ENCODE measurements at places on chromosomes 5 and 9.

DNA sequence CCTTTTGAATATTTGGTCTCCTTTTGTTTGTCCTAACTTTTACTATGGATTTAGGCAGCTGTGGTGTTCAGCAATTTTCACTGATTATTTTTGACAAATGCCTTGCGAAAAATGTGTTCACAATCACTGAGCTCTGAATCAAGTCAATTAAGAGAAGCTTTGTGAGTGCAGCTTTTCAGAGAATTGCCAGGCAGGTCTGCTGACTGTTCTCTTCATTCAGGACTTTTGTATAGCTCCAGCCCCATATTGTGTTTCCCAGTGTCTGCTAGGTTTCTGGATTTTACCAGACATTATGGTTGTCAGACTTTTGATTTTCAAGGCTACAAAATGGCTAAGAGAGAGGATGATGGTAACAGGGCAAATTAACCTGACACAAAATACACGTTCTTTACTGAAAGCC, 1055.9 kb downstream of the CDH18 start:
- DNase-seq, result no peak

GRCh38 chr9:29475471-29475870, 1902.2 kb upstream of the C9orf72 start:
- no peak for DNase-seq

DNA sequence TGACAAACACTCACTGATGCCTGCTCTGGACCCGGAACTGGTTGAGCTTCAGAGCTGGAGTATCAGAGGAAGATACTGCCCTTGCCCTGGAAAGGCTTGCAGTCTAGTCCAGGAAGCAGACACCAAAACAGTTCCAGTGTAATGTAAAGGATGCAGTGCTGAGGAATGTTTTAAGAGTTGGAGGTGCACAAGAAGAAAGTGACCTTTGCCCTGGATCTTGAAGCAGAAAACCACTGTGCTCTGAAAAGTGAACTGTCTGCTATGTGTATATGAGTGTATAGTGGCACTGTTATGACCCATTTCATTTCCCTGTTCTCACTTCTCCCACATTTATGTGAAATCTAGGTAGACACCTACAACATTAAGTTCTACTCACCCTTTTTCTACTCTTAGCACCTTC, 2.1 kb downstream of the ZNF346 start:
- no peak for DNase-seq

DNA sequence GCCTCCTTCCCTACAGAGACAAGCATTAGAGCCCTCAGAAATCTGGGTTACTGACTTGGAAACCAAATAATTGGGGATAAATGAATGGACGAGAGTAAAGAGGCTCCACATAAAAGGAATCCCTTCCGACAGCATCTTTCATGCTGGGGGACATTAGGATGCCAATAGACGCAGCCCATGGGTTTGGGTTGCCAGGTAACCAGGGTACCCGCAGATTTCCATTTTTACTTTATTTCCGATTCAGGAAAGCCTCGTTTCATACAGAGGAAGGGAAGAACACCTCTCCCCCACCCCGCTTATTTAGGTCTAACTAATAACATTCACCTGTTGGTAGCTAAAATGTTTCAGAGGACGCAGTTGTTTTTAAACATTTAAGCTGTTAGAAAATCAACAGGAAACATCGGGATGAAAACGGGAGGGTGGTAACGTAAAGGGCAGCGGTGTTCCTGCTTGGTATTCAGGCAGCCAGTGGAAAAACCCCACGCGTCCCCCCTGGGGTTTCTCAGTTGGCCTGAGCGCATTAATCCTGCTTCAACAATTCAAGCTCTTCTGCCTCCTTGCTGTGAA, 179.5 kb downstream of the YTHDC2 start:
- DNase-seq, result no peak

DNA sequence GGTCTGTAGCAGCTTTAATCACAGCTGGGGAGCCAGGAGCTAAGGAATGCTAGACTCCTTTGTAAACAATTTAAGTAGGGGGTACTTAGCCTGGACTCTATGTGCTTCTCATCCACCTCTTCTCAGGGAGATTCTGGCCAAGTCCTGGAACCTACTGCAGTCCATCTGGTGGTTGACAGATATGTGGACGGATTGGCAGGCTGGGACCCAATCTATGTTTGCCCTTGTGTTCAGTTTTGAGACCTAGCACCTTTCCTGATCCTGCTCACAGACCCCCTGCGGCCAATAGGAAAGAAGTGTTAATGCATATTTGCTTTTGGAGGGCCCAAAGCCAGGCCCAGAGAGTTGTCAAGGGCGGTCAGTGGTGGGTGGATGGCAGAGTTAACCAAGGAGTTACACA, 6.4 kb downstream of the SLC22A5 start:
- DNase-seq, result no peak
